Adrenal gland (tissue), 19 donors: ENCODE measurements at places on chromosomes 13 and 19.

GRCh38 chr19:53905787-53906186, 3.3 kb upstream of the CACNG7 start:
- H3K36me3 ChIP-seq, result no peaks in the 10 kb centered on the region
- DNase-seq, result no peak
- H3K27ac ChIP-seq, result no peak overlapping the region
- no peak overlapping the region for H3K4me3 ChIP-seq
- no peaks in the 10 kb centered on the region for H3K4me1 ChIP-seq
- peaks cover 40% of the 10 kb centered on the region for H3K27me3 ChIP-seq

- no peaks in the 10 kb centered on the region for H3K36me3 ChIP-seq
- H3K4me1 ChIP-seq, result no peaks in the 10 kb centered on the region
- H3K4me3 ChIP-seq, result no peak within 1 kb of the TSS
- peak; percentile 68 for DNase-seq
- no peaks in the 10 kb centered on the region for H3K27me3 ChIP-seq
- H3K27ac ChIP-seq, result no peak within 1 kb of the TSS
Observed at GRCh38 chr19:49387936-49388372, at the start of gene KASH5. TSS of gene KASH5 (plus strand) at chr19:49388249. CDS start at chr19:49390884, 2,635 bp downstream.

DNA sequence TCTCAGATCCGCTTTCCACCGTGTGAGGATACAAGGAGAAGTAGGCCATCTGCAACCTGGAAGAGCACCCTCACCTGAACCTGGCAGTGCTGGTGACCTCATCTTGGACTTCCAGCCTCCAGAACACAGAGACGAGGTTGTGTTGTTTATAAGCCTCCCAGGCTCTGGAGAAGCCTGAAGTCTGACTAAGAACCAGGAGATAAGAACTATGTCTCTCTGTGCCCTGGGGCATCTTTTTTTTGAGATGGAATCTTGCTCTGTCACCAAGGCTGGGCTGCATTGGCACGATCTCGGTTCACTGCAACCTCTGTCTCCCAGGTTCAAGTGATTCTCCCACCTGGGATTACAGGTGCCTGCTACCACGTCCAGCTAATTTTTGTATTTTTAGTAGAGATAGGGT, 14.5 kb downstream of the FCGBP start:
- H3K36me3 ChIP-seq, result no peaks in the 10 kb centered on the region
- no peak overlapping the region for H3K4me3 ChIP-seq
- no peaks in the 10 kb centered on the region for H3K4me1 ChIP-seq
- H3K27me3 ChIP-seq, result peaks cover 6% of the 10 kb centered on the region
- no peak for DNase-seq

- H3K27me3 ChIP-seq, result no peaks in the 10 kb centered on the region
- H3K36me3 ChIP-seq, result no peaks in the 10 kb centered on the region
- no peak for DNase-seq
- no peaks in the 10 kb centered on the region for H3K4me1 ChIP-seq
- H3K27ac ChIP-seq, result no peak overlapping the region
- no peak overlapping the region for H3K4me3 ChIP-seq
Observed at GRCh38 chr13:94947392-94947791, 235.0 kb upstream of the SOX21 start.

DNA sequence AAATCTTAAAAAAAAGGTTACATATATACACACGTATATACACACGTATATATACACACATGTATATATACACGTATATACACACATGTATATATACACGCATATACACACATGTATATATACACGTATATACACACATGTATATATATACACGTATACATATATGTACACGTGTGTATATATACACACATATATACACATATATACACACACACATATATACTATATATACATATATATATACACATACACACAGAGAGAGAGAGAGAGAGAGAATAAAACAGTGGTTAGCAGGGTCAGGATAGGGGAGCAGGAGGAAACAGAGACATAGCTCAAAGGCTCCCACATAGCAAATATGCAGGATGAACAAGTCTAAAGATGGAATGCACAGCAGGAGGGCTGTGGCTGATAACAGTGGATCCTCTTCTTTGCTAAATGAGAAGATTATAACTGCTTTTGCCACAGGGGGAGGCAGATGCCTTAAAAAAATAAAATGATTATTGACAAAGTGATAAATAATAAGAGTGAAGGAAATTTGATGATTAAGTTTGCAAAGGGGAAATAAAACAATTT, 714.5 kb downstream of the UQCRFS1 start:
- H3K36me3 ChIP-seq, result no peaks in the 10 kb centered on the region
- H3K4me3 ChIP-seq, result no peak overlapping the region
- H3K27me3 ChIP-seq, result no peaks in the 10 kb centered on the region
- no peak for DNase-seq
- H3K27ac ChIP-seq, result no peak overlapping the region
- H3K4me1 ChIP-seq, result no peaks in the 10 kb centered on the region

- H3K4me3 ChIP-seq, result no peak overlapping the region
- peaks cover 20% of the 10 kb centered on the region for H3K4me1 ChIP-seq
- H3K27ac ChIP-seq, result no peak overlapping the region
- H3K36me3 ChIP-seq, result no peaks in the 10 kb centered on the region
- DNase-seq, result no peak
- H3K27me3 ChIP-seq, result no peaks in the 10 kb centered on the region
Observed at GRCh38 chr13:72565893-72566292, 161.5 kb downstream of the MZT1 start.

- H3K27ac ChIP-seq, result no peak overlapping the region
- H3K27me3 ChIP-seq, result no peaks in the 10 kb centered on the region
- no peaks in the 10 kb centered on the region for H3K36me3 ChIP-seq
- H3K4me1 ChIP-seq, result no peaks in the 10 kb centered on the region
- no peak for DNase-seq
Observed at GRCh38 chr13:93811738-93812112, 585.1 kb downstream of the GPC6 start.

- DNase-seq, result no peak
- H3K4me1 ChIP-seq, result no peaks in the 10 kb centered on the region
Observed at GRCh38 chr13:31029102-31029501, 96.6 kb downstream of the TEX26 start.

DNA sequence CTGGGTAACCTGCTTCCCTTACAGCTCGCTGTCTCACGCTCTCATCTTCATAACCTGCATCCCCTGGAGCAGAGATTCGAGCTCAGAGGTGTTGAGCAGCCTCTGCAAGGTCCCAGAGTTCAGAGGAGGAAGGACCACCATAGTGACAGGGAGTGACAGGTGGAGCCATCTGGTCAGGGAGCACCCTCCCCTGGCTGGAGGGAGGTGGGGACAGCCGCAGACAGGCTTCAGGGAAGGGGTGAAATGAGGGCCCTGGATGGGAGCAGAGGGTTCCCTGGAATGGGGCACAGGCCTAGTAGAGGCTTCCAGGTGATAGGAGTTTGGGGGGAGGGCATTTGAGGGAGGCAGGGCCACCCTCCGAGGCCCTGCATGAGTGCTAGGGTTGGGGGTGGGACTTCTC, 82.1 kb downstream of the ZNF429 start:
- no peaks in the 10 kb centered on the region for H3K27me3 ChIP-seq
- no peaks in the 10 kb centered on the region for H3K36me3 ChIP-seq
- DNase-seq, result no peak
- no peak overlapping the region for H3K4me3 ChIP-seq
- no peak overlapping the region for H3K27ac ChIP-seq
- H3K4me1 ChIP-seq, result peaks cover 8% of the 10 kb centered on the region

DNA sequence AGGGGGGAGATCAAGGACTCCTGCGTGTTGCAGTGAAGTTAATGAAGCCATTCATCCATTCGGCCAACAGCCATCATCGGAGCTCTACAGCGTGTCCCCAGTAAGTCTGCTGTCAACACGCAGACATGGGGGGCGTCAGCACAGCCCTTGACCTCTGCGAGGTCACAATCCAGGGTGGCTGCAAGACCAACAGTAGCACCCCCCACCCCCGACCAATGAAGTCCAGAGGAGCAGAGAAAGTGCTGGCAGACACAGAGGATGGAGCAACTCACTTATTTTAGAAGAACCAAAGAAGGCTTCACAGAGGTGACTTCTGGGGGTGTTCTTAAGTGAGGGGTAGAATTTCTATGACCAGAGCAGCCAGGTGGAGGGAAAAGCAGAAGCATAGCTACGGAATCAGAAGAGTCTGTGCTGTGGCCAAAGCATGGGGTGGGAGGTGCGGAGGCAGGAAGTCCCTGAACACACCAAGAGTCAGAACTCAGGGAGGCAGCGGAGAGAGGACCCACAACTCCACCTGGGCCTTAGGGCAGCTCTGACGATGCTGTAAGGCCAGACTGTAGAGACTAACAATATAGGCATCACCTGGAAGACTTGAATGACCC, 185.4 kb downstream of the FOXO1 start:
- no peaks in the 10 kb centered on the region for H3K27me3 ChIP-seq
- DNase-seq, result no peak

- no peaks in the 10 kb centered on the region for H3K27me3 ChIP-seq
- H3K4me1 ChIP-seq, result no peaks in the 10 kb centered on the region
- DNase-seq, result no peak
- H3K27ac ChIP-seq, result no peak overlapping the region
- no peak overlapping the region for H3K4me3 ChIP-seq
- no peaks in the 10 kb centered on the region for H3K36me3 ChIP-seq
Observed at GRCh38 chr13:57787058-57787791, 155.7 kb downstream of the PCDH17 start.

DNA sequence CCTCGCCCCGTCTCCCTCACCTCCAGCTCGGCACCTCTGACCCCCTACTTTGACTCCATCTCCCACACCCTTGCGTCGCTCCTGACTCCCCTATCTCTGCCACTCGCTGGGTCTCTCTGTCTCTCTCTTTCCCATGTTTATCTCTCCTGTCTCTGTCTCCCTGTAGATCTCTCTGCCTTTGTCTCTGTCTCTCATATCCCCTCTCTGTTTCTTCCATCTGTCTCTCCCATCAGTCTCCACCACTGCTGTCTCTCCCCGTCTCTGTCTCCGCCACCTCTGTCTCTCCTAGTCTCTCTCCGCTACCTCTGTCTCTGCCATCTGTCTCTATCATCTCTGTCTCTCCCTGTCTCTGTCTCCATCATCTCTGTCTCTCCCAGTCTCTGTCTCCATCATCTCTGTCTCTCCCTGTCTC, 12.4 kb upstream of the BBC3 start:
- peaks cover 38% of the 10 kb centered on the region for H3K4me1 ChIP-seq
- H3K27me3 ChIP-seq, result peaks cover 8% of the 10 kb centered on the region
- peak overlapping the region; percentile 68 for H3K27ac ChIP-seq
- DNase-seq, result no peak

DNA sequence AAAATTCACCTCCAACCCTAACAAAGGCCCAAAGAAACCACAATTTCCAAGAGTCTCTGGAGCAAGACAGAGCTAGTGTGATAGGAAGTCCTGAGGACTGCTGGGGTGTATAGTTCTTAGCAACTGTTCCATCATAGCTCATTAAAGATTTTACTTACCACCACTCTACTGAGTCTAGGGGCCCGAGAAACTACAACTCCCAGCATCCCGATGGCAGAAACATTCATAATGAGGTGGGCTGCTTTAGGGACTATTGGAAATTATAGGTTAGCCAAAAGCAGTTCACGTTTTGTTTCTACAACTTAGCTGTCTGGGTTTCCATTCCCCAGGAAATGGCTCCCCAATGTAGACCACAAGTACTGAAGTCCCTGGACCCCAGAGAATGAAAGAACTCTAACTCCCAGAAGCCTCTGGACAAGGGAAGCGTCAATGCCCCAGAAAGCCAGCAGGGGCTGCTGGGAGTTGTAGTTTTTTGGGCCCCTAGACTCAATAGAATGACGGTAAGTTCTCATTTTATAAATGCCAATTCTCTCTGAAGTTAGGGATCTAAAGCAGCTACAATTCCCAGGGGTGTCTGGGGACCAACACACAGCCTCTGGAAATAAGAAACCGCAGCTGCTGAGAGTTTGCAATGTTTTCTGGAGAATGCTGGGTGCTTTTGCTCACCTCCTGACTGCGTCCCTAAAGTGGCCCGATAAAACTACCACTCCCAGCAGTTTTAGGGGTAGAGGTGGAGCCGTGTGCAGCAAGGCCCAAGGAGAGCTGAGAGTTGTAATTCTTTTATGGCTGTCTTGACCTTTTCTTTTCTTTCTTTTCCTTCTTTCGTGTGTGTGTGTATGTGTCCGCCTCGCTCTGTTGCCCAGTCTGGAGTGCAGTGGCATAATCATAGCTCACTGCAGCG, 11.1 kb downstream of the FTL start:
- H3K27ac ChIP-seq, result no peak overlapping the region
- no peak for DNase-seq
- no peak overlapping the region for H3K4me3 ChIP-seq
- no peaks in the 10 kb centered on the region for H3K27me3 ChIP-seq

DNA sequence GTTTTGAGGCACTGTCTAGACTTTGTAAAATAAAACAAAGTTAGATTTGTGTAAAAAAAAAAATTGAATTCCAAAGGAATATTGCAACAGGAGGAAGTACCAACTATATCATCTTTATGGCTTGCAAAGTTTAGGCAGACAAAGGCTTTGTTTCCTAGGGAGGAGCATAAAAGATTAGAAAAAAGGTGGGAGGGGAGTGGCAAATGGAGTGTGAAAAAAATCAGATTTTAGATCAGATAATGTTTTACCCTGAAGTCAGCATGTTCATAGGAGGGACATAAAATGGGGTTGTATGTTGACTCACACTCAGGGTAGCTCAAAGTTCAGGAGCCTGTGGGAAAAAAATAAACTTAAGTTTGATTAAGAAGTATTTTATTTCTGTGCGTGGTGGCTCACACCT, 3.7 kb downstream of the ZNF85 start:
- no peaks in the 10 kb centered on the region for H3K27me3 ChIP-seq
- no peak overlapping the region for H3K27ac ChIP-seq
- no peaks in the 10 kb centered on the region for H3K36me3 ChIP-seq
- no peak for DNase-seq

DNA sequence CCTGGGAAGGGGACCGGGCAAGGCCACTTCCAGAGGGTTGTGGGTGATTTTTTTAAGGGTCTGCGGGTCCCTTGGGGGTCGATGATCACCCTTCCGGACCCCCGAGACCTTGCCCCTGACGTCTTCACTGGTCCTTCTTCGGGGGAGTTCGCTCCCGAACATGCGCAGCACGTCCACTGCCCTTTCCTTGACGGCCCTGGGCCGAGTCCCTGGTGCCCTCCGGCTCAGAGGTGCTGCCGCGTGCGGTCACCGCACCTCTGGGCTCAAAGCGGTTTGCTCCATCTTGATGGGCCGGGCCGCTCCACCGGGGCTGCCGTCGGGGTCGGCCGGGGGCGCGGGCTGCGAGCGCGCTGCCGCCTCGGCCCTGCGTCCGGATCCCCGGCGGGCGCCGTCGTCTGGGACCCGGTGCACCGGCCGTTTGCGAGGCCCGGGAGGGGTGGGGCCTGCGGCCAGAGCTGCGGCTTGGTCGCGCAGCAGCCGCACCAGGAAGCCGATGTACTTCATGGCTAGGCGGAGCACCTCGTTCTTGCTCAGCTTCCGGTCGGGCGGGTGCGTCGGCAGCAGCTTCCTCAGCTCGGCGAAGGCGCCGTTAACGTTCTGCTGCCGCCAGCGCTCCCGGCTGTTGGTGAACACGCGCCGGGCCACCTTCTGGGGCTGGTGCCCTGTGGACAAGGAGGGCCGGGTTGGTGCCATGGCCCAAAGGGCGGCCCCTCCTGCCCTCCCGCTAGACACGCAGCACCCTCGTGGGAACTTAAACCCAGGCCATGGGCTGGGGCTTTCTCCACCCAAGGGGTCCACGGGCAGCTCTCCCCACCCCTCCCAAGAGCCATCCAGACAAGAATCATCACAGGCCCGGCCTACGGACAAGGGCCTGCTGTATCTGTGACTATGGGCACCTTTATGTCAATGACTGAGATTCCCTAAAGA, 3.3 kb downstream of the LYL1 start:
- H3K4me1 ChIP-seq, result peaks cover 35% of the 10 kb centered on the region
- no peak for DNase-seq
